ENCODE measurements at places on chromosomes 4 and X. TPM values are rescaled to one million over a fixed set of nuclear protein-coding genes. Genes with fewer than 3 reads are reported as not detected.

ATP2B3 gene
- under 0.01 TPM for polyA plus RNA-seq

UCP1 gene
- polyA plus RNA-seq = 2.2 TPM

CYSLTR1 gene
- polyA plus RNA-seq = 0.52 TPM

STATH gene
- not detected for polyA plus RNA-seq

ACOT9 gene
- 42.3 TPM for polyA plus RNA-seq

SYNPO2 gene
- polyA plus RNA-seq = 29.6 TPM

GPR173 gene
- 1.00 TPM for polyA plus RNA-seq

TMPRSS11D gene
- polyA plus RNA-seq = not detected

SSX1 gene
- polyA plus RNA-seq = not detected

PGAM4 gene
- polyA plus RNA-seq = not detected

TMEM150C gene
- polyA plus RNA-seq = 13.6 TPM

CT45A1 gene
- not detected for polyA plus RNA-seq

SLC6A8 gene
- polyA plus RNA-seq = 131 TPM

DAPP1 gene
- 0.16 TPM for polyA plus RNA-seq

TASL gene
- polyA plus RNA-seq = 0.11 TPM

FAM184B gene
- 0.05 TPM for polyA plus RNA-seq

SAT1 gene
- polyA plus RNA-seq = 523 TPM

PRSS12 gene
- polyA plus RNA-seq = 0.02 TPM

MAGEC1 gene
- polyA plus RNA-seq = not detected

ASB11 gene
- polyA plus RNA-seq = 34.2 TPM

GRIA3 gene
- polyA plus RNA-seq = 1.6 TPM

GPC4 gene
- 4.9 TPM for polyA plus RNA-seq

All from right cardiac atrium (tissue), 5 donors.